ENCODE measurements at places on chromosomes 7 and 10. TPM values are rescaled to one million over a fixed set of nuclear protein-coding genes. Genes with fewer than 3 reads are reported as not detected.
A peak's percentile ranks its signal among the peaks of the same experiment; 100 is the strongest.

Gene STAG3
- polyA plus RNA-seq: 0.72 TPM

Gene LGI1
- polyA plus RNA-seq: not detected

GRCh38 chr10:34016576-34016975, 682.1 kb upstream of the NRP1 start:
- H3K27ac ChIP-seq: no peak overlapping the region
- no peak for DNase-seq
- H3K36me3 ChIP-seq: peaks cover 11% of the 10 kb centered on the region
- no peaks in the 10 kb centered on the region for H3K4me1 ChIP-seq

DNA sequence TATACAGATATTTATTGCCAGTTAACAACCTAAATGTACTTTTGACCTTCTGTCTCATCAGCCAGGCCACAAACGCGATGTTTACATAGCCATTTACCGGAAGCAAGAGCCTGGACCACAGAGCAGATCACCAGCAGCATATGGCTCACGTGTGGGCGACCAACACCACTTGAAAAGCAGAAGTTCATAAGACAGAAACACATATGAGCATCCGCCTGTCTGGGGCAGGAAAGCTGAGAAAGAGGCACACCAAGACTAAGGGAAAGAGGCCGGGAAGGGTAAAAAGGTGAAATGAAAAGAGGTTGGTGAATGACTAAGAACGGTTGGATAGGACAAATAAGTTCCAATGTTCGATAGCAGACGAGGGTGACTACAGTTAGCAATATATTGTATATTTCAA, 1.3 kb downstream of the ABCB1 start:
- H3K27ac ChIP-seq: peak overlapping the region; percentile 94
- H3K36me3 ChIP-seq: no peaks in the 10 kb centered on the region
- peak overlapping the region; percentile 91 for H3K4me3 ChIP-seq
- H3K4me1 ChIP-seq: peaks cover 31% of the 10 kb centered on the region

DNA sequence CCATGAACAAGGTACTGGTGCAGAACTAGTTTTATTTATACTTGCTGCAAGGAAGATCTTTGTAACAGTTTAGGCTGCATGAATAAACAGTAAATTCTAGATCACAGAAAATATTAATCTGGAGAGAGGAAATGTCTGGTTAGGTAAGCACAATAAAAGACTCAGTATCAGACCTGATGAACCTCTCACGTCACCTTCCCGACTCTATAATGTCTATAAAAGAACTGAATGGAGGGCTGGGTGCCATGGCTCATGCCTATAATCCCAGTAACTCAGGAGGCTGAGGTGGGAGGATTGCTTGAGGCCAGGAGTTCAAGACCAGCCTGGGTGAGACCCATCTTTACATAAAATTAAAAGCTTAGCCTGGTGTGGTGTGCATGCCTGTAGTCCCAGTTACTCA, 65.9 kb downstream of the FAM171A1 start:
- H3K4me3 ChIP-seq: no peak overlapping the region
- no peaks in the 10 kb centered on the region for H3K36me3 ChIP-seq
- no peak overlapping the region for H3K27ac ChIP-seq

- H3K27ac ChIP-seq: no peak overlapping the region
- H3K27me3 ChIP-seq: peaks cover 11% of the 10 kb centered on the region
- peaks cover 9% of the 10 kb centered on the region for H3K4me1 ChIP-seq
- H3K36me3 ChIP-seq: no peaks in the 10 kb centered on the region
- DNase-seq: peak; percentile 38
These were observed 34.4 kb upstream of the GRID1 start for GRCh38 chr10:86400705-86401587.

- no peaks in the 10 kb centered on the region for H3K4me1 ChIP-seq
- no peak overlapping the region for H3K4me3 ChIP-seq
- H3K27ac ChIP-seq: no peak overlapping the region
These were observed 189.6 kb upstream of the NRP1 start for GRCh38 chr10:33524041-33524440.

DNA sequence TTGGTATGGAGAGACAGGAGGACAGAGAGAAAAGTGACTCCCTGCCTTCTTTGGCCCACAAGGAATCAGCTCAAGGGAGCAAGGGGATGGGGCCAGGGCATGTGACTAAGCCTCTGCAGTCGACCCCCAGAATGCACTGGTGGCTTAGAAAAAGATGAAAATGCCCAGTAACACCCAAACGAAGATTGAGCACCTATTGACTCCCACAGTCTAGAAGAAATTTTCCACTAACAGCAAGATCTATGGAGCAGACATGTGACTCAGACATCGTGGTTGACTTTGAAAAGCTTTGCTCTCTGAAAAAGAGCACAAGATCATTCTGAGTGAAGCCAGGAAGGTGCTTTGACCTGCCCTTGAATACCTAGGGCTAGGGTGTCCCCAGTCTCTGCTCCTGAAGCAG, 586.0 kb downstream of the CALN1 start:
- DNase-seq: no peak
- H3K4me3 ChIP-seq: no peak overlapping the region
- H3K27ac ChIP-seq: no peak overlapping the region
- no peaks in the 10 kb centered on the region for H3K4me1 ChIP-seq
- H3K36me3 ChIP-seq: no peaks in the 10 kb centered on the region
- H3K27me3 ChIP-seq: no peaks in the 10 kb centered on the region
